ENCODE measurements at places on chromosomes 5 and 9.

GRCh38 chr5:112125903-112126302, 293.2 kb downstream of the EPB41L4A start:
- DNase-seq, result no peak

DNA sequence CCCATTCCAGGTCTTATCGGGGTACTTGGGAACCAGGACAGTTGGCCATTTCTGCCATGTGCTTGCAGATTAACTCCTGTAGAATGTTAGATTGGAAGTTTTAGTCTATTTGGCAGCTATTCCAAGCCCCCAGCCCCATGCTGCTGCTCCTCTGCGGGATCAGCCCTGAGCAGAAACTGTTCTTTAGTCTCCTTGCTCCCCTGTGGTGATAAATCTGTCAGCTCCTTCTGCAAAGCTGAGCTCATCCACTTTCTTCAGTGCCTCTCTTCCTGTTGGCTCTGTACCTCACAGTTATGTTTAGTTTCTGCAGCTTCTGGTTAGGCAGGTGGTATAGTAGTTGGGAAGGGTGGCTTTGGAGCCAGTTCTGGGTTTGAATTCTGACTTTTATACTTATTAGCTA, 170.4 kb downstream of the GRIA1 start:
- DNase-seq, result no peak

- no peak for DNase-seq
Observed at GRCh38 chr5:172926796-172927195, 32.4 kb upstream of the RPL26L1 start.

DNA sequence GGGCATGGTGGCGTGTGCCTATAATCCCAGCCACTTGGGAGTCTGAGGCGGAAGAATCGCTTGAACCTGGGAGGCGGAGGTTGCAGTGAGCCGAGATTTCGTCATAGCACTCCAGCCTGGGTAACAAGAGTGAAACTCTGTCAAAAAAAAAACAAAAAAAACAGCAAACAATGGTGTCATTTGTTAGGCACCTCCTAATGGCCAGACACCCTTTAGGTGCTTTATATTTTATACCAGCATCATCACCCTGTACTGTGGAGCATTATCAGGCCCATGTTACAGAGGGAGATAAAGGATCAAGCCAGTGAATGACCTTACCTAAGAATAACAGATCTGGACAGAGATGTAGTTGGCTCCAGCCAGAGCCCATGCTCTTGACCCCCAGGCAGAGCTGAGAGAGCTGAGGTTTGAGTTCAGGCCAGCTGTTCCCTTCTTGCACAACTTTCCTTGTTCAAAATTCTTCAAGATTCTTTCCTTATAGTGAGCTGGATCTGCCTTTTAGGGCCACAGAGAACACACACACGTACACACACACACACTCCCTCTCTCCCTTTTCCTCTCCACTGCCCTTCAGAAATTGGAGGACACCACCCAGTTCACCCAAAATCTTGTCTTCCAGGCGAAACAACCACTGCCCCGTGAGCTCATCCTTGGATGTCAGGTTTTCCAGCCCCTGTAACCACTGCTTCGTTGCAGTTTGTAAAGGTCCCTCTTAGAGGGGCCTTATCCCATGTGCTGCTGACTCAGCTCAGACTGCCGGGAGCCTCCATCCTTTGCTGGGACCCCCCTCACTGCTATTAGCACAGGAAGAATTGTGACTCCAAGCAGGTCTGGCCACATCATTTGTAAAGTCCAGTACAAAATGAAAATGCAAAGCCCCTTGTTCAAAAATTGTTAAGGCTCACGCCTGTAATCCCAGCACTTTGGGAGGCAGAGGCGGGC, 10.4 kb upstream of the PTGES start:
- DNase-seq, result no peak

DNA sequence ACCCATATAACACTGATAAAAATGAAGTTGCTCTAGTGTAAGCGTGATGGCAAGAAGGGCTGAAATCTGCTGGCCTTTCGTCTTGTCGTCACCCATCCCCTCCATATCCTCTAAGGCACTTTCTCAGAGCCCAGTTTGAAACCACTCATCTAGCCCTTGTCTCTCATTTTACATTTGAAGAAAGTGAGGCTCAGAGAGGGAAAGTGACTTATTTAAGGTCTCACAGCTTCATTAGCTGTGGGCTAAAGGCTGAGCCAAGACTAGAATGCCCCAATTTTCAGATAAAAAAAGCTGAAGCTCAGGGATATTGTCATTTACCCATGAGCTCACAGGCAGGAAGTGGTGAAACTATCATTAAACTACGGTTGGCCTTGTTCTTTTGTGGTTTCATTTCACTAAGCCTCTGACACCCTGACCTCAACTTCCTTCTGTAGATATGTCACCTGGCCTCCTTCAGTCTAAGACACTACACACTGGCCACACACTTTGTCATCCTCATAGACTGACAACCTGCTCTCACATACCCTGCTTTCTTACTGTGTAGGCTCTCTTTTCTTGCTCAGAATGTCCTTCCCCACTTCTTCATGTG, 176.7 kb upstream of the DMAC1 start:
- peak; percentile 34 for DNase-seq

DNA sequence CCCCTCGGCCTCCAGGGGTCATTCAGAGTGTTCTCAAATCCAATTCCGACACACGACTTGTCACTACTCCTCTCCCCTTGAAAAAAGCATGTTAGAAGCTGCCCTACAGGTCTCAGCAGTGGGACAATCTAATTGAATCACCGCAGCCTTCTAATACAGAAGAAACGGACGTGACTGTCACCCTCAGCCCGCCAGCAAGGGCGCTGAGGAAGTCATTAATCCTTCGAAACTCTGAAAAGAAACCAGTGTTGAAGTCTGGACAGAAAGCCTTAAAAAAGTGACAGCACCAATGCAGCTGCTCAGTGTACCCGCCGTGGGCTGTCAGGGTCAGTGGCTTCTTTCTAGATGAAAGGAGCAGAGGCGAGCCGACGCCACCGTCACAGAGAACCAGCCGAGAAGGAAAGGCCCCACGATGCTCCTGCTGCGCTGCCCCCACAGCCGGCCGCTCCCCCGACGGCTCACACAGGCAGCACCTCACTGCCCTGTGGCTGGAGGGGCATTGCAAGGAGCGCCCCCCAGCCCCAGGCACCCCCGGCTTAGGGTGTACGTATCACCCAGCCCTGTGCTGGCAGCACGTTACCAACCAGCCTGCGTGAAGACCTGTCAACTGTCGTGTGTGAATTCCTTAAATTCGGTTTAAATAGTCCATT, 5.7 kb downstream of the BRD3OS start:
- no peak for DNase-seq

- no peak for DNase-seq
Observed at GRCh38 chr5:96207420-96207819, 225.6 kb downstream of the PCSK1 start.

DNA sequence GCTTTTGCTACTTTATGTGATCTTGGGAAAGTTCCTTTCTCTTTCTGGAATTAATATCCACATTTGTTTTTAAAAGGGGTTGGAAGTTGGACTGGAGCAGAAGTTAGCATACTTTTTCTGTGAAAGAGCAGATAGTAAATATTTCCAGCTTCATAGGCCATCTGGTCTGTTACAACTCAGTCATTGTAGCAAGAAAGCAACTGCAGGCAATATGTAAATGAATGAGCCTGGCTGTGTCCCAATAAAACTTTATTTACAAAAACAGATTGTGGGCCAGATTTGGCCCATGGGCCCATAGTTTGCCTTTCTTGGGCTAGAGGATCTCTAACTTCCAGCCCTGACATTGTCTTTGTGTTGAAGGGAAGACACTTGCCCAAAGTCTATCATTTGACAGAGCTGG, 104.4 kb downstream of the ACTL7B start:
- DNase-seq, result no peak

DNA sequence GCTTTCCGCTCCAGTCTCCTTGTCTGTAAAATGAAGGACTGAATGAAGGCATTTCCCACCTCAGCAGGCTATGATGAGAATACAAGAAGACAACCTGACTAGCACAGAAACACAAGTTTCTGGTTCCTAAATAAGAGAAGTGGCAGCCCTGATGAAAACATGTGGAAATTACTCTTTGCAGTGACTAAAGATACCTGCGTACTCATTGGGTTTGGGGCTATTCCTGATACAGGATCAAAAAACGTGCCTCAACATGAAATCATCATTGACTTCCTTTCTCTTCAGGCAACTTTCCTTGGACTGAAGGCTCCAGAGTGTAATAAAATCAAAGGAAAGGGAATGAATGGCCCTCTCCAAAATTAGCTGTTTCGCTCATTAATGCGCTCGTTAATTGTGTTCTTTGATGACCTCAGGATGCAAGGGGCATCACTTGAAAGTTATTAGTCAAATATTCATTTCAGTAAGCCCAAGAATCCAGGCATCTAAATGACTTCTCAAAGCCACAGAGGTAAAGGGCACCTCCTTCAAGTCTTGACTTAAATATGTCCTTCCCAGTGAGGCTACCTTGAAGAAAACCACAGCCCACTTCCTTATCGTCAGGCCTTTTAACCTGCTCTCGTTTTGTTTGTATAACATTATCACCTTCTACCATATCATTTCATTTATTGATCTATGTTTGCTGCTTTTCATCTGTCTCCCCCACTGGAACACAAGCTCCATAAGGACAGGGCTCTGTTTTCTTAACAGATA, 68.9 kb downstream of the RASEF start:
- no peak for DNase-seq

- no peak for DNase-seq
Observed at GRCh38 chr5:133341296-133341695, 271.0 kb downstream of the FSTL4 start.

DNA sequence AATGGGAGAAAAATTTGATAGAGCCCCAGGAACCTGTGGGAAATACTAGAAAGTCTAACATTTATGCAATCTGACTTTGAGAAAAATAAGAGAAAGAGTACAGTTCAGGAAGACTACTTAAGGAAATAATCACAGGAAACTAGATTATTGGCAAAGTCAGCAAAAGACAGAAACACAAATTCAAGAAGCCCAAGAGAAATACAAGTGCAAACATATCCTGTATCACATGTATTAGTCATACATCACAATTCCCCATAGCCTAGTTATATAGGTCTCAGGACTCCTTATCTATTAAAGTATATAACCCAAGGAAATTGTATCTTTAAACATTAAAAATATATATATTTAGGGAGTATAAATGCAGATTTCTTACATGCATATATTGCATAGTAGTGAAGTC, 100.8 kb downstream of the HOMER1 start:
- no peak for DNase-seq

DNA sequence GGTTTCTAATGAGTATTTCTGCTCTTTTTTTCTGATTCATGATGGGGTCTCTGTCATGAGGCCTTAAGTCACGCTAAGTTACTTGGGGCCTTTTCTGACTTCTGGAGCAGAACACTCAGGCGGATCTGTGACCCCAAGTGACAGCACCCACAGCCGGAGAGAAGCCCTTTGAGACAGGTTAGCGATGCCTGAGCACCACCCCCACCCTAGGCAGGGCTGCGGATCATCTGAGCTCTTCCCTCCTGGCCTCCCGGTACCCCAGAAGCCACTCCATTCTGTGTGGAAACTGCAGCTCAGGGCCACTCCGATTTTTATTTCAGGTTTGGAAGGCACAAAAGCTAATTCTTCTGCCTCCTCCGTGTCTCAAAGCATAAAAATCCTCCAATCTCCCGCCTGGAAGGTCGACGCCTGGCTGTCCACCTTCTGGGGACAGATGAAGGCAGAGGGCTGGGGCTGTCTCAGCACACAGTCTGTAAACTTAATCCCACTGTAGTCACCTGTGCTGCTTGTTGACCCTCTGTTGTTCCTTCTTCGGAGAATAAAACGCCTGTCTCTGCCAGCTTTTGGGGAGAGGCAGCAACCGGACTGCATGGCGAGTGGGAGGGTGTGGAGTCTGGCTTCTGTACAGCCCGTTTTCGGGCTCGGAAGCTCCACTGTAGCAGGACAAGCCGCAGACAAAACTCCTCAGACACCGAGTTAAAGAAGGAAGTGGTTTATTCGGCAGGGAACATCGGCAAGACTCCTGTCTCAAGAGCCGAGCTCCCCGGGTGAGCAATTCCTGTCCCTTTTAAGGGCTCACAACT, 88.8 kb downstream of the SPRY4 start:
- no peak for DNase-seq

DNA sequence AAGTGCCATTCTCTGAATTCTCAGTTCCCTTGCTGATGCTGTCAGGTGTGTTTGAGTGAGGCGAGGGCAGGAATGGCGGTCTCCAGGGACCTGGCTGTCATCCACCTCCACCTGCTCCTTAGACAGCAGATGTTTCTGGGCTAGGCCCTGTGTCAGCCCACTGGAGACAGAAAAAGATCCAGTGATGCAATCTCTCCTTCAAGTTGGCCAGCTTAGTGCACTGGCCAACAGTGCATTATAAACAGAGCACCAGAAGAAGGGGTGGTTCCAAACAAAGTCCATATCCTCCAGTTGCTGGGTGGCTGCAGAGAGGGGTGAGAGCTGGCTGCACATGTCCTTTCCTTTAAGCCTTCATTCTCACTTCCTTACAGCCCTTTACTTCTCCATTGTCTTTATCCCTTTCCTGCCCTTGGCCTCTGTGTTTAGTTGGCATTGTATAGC, 26.5 kb downstream of the NANS start:
- no peak for DNase-seq

- no peak for DNase-seq
Observed at GRCh38 chr9:110820381-110820780, 151.8 kb downstream of the MUSK start.

DNA sequence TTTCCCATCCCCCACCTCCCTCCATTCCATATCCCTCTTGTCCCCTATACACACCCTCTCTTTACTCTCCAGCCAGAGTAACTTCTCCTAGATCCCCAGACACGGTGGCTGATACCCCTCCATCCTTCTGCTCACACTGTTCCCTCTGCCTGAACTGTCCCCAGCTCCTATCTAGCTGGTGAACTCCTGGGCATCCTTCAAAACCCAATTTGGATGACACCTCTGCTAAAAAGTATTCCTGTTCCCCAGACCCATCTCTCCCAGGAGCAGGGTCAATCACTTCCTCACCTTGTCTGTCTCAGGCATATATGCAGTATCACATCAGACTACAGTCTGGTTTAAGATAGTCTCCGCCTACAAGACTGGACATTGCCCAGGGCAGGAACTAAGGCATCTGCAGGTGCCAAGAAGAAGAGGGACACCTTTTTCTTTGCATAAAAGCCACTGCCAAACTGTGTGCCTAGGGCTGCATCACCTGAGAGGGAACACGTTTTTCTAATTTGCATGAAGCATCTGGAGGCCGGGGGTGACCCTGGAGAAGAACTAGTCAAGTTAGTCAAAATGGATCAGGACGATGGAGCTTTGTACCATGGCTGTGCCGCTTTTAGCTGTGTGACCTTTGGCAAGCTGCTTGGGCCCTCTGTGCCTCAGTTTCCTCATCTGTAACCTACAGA, 27.1 kb downstream of the NR5A1 start:
- no peak for DNase-seq

DNA sequence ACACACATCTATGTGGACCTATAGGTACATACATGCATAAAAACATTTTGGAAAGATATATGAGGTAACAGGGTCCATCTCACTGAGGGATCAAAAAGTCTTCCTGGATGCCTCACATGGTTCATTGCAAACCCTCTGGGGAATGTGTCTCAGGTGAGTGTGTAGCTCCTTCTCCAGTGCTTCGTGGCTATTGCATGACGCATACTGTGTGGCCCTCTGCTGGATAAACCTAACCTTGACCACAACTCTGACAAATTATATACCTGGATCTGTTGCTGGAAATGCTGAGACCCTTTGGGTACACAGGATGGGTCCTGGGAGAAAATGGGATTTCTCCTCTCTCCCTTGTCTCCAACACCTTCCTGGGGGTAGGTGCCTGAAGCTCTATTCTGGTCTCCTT, 91.9 kb downstream of the JAKMIP2 start:
- no peak for DNase-seq

GRCh38 chr5:91111473-91112238, 271.5 kb downstream of the ARRDC3 start:
- no peak for DNase-seq
